Spinal cord (tissue), 10 donors: ENCODE measurements at places on chromosomes 2 and 18. TPM values are rescaled to one million over a fixed set of nuclear protein-coding genes. Genes with fewer than 3 reads are reported as not detected.

DNA sequence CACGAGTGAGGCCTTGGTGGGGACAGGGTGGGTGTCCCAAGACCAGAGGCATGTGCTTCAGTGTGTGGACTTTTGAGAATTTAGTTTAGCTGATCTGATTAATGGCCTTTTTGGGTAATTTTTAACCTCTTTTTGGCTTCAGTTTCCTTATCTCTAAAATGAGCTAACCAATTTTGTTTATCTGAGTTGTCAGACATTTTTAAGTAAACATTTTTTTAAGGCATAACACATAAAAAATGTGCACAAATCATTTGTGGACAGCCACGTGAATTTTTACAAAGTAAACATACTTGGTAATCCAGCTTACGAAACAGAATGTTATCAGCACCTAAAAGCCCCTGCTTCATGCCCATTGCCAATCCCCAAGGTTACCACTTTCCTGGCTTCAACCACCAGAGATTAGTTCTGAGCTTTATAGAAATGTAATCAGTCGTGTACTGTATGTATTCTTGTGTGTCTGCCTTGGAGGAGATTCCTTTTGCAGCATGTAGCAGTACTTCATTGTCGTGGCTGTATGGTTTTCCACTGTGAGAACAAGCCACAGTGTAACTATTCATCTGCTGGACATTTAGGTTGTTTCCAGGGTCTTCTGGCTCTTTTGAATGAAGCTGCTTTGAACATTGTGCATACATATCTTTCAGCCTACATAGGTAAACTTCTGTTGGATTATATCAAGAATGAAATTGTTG lies 8.4 kb upstream of the INO80C start:
- no peak overlapping the region for H3K4me3 ChIP-seq
- H3K36me3 ChIP-seq, result no peaks in the 10 kb centered on the region
- H3K27me3 ChIP-seq, result no peaks in the 10 kb centered on the region
- no peaks in the 10 kb centered on the region for H3K4me1 ChIP-seq
- DNase-seq, result no peak

Gene SH2D6
- total RNA-seq, result 1.2 TPM

DNA sequence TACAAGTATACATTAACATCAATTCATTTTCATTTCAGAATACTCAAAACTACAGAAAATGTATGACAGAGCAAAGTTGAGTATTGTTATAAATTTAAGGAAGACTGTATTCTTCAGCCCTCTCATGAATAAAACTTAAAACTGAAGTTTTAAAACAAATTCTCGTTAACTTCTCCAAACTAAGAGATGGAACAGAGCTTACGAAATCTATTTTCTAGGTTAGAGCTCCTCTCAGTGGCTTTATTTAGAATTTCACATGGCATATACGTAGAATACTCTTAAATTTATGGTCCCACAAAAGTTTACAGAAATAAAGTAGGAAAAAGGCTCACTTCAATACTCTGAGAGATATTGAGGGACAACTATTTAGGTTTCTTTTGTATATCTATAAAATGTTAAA lies 612.1 kb downstream of the KCNJ3 start:
- H3K4me1 ChIP-seq, result no peaks in the 10 kb centered on the region
- no peak overlapping the region for H3K4me3 ChIP-seq
- H3K27ac ChIP-seq, result no peak overlapping the region
- no peaks in the 10 kb centered on the region for H3K27me3 ChIP-seq

- no peak for DNase-seq
- no peak overlapping the region for H3K27ac ChIP-seq
- no peaks in the 10 kb centered on the region for H3K27me3 ChIP-seq
- H3K4me1 ChIP-seq, result no peaks in the 10 kb centered on the region
- H3K36me3 ChIP-seq, result no peaks in the 10 kb centered on the region
- H3K4me3 ChIP-seq, result no peak overlapping the region
Observed at GRCh38 chr2:147108548-147108947, 736.3 kb upstream of the ACVR2A start.
